ENCODE measurements at places on chromosomes 5 and 9.

GRCh38 chr5:159582756-159583541 is 252.7 kb upstream of the IL12B start:
- DNase-seq = peak; percentile 24

DNA sequence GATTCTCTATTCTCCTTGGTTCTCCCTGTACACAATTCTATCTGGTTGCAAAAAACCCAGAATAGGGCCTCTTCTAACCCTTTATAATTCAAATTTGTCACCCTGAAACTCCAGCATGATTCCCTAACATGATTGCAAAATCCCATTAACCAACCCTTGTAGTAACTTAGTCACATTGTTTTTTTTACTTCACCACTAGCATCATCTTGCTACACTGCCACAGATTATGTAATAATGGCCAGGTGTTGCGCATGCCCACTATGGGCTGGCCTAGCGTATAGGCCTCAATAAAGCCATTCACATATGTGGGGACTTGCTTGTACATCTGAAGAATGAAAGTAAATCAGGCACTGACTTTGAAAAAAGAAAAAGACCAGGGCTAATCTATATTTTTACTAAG is 25.7 kb downstream of the FAM170A start:
- peak; percentile 3 for DNase-seq

DNA sequence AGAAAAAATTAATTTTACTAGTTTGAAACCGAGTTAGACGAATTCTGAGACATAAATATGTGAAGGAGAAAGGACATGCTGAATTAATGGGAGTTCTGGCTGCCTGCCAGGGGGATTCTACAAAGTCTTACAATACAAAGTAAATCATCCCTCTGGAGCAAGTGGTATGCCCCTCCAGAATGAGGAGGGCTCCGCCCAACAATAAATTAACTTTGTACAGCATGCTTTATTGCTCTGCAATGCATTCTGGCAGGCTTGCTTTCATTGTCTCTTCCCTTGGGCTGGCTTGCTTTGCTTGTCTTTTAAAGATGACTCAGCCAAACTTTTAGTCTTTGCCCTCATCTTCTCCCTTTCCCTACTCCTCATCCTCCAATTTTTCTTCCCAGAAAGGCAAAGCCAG is 11.7 kb upstream of the PCDHB1 start:
- DNase-seq = no peak

DNA sequence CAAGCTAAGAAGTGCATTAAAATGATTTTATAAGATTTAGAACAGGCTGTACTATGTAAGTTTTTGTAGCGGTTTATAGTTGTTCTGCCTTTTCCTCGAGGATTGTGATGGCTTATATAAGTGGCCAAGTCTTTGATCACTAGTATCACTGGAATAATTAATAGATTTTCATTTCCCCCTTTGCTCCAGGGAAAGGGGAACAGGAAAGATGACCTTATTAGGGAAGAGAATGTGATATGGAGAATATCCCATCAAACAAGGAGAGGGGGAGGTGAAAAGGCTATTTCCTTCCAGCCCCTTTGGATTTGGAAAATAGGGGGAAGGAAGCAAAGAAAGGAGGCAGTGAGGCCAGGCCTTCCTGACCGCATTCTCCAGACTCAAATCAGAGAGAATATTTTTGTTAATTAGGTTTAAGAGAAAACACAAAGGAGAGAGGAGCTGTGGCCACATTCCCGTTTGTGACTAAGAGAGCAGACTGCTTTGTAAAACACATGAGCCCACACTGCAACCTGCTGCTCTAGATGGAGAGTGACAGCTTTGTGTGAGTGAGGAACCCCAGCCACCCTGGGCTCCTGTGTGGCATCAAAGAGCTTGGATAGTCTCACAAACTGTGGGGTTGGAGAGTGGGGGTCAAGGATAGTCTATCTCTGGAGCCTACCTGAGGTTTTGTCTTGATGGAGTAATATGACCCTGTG is 359.5 kb downstream of the DTWD2 start:
- DNase-seq = no peak

GRCh38 chr9:123380852-123381705 is 25.1 kb downstream of the CRB2 start:
- DNase-seq = no peak

DNA sequence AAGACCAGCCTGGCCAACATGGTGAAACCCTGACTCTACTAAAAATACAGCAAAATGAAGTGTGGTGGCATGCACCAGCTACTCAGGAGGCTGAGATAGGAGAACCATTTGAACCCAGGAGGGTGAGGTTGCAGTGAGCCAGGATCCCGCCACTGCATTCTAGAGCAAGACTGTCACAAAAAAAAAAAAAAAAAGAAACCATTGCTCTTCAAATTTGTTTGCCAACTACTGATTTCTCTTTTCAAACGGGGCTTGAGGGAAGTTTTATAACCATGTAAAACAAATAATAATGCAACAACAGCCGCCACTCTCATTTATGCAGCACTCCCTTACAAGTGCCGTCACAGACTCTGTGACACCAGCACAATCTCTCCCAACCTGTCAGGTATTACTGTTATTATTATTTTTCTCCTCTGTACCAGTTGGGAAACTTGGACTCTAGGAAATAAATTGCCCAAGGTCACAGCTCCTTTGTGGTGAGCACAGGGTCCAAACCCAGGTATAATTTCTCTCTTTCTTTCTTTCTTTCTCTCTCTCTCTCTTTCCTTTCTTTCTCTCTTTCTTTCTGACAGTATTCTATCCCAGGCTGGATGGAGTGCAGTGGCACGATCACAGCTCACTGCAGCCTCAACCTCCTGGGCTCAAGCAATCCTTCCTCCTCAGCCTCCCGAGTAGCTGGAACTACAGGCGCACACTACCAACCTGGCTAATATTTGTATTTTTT is 25.4 kb downstream of the SERINC5 start:
- no peak for DNase-seq

DNA sequence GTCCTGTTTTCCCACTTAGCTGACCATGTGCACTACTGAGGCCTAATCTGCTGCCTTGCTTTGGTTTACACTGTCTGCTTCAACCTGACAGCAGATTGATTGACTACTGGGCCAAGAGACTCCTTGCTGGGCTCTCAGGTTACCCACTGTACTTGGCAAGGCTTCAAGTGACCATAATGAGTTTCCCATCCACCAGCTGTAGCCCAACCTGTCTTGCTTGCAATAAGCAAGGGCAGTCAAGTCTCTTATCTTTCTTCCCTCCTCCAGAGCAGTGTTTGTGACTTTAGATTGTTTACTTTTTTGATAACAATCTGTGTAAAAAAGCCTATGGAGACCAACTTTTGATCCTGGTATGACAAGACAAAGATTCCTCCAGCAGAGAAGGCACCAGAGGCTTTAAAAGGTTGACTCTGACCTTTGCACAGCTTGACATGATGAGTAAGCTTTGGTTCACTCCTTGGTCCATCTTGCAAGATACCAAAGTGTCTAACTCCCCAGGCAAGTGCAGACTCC is 912.3 kb upstream of the SEMA6A start:
- DNase-seq = peak; percentile 29

DNA sequence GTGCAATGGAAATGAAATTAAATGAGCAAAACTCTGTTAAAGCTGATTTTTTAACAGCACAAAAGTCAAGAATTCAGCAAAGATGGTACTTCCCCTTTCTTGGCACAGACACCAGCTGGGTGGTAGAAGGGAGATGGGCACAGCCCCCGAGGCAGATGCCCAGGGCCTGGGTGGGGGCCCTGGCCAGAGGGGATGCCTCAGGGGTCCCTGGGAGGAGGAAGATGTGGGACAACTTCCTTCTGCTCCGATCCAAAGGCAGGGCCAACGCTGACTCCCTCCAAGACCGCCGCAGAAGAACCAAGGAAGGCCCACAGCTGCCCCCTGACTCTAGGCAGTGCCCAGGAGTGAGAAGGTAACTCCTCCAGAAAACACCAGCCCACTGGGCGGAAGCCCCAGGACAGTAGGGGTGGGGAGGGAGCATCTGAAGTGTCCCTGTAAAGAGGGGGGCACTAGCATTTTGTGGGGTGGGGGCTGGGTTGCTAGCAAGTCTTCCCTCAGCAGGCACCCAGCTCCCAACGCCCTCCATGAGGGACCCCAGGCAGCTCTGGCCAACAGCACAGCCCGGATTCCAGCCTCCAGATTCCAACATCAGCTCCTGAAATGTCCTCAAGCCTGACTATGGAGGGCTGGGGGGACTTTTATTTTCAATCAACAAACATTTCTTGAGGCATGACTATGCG is 4.9 kb downstream of the NACC2 start:
- DNase-seq = no peak

DNA sequence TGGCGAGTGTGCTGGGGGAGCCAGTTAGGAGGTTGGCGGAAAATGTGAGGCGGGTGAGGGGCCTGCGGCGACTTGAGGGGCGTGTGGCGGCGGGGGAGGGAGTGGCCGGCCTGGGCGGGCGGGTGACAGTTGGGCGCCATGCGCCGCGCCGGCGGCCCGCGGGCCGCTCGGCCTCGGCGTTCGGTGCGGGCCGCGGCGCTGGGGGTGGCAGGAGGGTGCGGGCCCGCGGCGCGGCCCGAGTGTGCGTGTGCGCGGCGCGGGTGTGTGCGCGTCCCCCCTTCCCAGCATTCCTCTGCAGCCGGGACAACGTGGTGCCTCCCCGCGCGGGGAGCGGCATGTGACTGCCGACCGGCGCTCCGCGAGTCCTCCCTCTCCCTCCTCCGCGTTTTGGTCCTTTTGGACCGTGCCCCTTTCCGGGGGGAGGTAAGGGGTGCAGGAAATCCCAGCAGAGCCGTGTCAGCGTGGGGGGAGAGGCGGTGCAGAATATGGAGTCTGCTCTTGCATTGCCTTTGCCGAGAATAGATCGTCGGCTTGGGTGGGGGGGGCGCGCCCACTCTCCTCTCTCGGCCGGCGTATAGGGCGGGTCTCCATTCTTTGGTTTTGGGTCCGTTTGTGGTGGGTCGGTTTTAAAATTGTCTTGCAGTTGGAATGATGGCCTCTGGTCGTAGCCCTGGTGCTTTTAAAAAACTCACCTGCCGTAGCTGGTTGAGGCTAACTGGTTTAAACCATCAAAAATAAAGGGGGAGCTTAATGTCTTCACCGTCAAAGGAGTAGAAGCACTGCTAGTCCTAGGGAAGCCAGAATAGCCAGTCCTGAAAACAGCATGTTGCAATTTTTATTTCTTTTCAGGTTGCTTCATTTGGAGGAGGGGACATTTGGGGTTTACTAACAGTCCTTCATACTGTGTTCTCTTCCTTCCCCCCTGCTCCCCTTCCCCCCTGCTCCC is 2.0 kb downstream of the LARP1 start:
- DNase-seq = peak; percentile 53

GRCh38 chr9:34403554-34404380 is 27.1 kb upstream of the MYORG start:
- peak; percentile 70 for DNase-seq

DNA sequence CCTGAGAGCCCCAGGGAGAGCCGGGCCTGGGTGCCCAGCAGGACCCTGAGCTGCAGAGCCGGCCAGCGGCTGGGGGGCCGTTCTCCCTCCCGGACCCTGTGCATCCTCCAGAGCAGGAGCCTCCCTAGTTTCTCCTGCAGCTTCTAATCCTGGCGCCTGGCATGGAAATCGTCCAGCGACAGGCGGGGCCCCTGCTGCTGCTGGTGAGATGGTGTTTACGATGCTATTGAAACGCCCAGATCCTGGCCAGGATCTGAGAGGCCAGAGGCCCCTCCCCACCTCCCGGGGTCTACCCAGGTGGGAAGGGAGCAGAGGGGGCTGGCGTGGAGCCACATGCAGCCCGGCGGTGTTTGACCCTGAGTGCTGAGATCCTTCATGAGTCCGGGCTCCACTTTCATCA is 38.2 kb upstream of the CEP72 start:
- DNase-seq = no peak

- DNase-seq = no peak
These were observed 6.6 kb upstream of the RNF20 start for GRCh38 chr9:101527066-101527465.

GRCh38 chr5:152376886-152377285 is 28.2 kb downstream of the NMUR2 start:
- DNase-seq = no peak

DNA sequence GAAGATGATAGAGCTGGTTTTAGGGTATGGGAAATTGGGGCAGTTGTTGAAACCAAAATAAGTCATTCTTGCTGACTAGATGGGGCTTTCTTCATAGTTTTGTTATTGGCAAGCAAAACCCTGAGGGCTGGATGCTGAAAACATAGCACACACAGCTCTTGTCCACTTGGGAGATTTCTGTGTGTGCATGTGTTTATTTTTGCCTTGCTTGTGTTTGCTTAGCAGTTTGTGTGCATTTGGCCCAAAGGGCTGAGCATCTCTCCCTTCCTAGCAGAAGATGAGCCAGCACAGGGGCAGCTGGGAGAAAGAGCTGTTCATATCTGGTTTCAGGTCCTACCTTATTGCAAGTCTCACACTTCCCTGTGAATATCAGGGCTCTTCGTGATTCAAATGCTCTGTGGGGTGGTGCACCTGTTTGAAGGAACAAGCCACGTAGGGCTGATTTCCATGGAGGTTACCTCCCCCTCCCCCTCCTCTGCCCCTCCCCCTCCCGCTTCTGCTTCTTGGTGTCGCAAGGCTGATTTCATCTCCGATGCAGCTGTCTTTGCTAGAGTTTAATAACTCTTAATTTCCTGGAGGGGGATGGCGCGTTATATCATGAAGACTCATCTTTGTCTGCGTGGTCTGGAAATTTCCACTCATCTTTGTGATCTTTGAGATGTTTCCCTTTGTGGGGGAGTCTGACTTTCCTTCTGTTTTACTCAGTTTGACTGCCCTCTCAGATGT is 296.5 kb downstream of the ARHGAP26 start:
- no peak for DNase-seq

DNA sequence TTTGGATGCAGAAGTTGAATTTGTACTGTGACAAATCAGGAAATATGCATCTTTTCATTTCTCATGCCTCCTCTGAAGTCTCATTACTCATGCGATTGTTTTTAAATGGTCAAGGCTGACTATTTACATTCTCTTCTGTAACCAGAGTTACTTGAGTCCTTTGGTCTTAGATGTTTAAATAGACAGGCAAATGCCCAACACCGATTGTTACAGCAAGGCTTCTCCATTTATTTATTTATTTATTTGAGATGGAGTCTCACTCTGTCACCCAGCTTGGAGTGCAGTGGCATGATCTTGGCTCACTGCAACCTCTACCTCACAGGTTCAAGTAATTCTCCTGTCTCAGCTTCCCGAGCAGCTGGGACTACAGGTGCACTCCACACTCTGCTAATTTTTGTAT is 72.7 kb upstream of the SLC28A3 start:
- DNase-seq = no peak
